ENCODE measurements at places on chromosomes 3 and 15.

DNA sequence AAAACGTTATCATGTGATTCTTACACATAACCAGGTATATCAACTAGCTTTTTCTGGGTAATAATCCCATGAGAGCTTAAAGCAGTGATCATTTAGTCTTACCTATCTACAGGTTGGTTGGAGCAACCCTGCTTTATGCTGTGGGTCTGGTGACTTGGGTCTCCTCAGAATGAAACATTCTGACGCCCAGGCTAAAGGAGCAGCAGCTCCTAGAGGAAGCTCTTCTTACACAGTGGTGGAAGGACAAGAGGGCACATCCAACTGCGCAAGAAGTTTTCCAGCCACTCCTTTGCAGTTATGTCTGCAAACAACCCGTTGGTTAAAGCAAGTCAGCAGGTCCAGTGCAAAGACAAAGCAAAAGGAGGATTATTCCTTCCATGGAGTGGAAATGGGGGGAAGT is 377.5 kb downstream of the EDEM1 start:
- DNase-seq: no peak

- DNase-seq: no peak
These were observed 3.1 kb downstream of the CHST13 start for GRCh38 chr3:126527006-126527405.

DNA sequence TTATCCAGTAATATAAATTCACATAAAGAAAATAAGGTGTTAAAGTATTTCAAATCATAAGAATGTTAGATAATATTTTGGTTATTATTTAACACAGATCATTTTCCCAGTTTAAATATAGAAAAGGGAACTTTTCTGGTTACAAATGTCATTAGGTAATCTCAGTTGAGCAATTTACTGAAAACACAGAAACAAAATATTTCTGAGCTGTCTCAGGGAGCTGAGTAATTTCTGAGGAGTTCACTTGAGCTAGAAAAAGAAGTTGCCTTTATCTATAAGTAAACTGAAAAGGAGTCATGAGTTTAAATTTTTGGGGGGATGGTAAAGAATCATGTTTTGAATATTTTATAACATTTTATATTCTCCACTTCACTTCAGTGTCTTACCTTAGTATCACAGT is 855.4 kb upstream of the ARPP21 start:
- DNase-seq: no peak

DNA sequence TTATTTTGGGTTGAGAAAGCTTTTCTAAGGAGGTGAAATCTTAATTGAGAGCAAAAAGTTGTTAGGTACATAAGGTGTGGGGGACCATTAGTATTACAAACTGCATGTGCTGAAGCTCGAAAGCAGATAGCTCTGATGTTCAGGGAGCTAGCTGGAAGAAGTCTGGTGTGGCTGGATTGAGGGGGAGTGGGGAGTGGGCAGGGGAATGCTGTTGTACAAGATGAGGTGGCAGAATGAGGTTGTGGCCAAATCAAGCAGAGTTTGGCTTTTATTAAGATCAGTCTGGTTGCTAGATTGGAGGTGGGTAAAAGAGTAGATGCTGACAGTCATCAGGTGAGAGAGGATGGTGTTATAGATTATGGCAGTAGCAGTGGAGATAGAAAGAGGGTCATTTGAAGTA is 32.1 kb downstream of the UBE2E2 start:
- no peak for DNase-seq

DNA sequence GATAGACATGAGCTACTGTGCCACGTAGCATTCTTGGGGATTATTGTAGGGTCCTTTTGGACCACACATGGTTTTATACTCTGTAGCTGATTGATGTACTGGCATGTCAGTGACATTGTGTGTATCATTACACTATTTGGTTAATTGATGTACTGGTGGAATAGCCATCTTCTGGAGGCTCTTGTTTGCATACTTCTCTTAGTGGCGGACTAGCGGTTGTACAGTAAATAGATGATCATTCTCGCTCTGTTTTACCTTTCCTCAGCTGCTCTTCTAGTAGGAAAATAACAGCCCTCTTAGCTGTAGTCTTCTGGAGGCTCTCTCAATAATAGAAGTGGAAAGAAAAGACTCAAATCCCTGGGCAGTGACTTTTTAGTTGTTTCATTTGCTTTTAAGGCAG is 24.8 kb downstream of the IGF1R start:
- no peak for DNase-seq

GRCh38 chr15:85872125-85872524 is 77.4 kb upstream of the KLHL25 start:
- DNase-seq: no peak

GRCh38 chr3:182737825-182738224 is 55.5 kb upstream of the ATP11B start:
- DNase-seq: no peak

DNA sequence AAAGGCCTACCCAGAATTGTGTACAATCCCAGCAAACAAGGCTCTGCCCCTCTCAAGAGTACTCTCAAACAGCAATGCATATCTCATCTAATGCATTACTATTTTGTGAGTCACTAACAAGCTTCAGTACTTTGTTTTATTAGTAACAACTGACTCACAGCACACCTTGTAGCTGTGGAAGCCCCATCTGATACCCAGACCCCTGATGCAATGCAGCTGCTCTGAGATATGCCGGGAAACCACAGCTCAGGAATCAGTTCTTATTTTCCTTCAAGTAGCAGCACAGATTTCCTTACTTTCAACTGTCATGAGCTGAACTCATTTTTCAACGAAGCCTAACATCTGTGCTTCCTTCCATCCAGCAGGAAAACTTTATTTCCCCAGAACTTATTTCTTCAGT is 37.8 kb downstream of the CCNL1 start:
- no peak for DNase-seq

DNA sequence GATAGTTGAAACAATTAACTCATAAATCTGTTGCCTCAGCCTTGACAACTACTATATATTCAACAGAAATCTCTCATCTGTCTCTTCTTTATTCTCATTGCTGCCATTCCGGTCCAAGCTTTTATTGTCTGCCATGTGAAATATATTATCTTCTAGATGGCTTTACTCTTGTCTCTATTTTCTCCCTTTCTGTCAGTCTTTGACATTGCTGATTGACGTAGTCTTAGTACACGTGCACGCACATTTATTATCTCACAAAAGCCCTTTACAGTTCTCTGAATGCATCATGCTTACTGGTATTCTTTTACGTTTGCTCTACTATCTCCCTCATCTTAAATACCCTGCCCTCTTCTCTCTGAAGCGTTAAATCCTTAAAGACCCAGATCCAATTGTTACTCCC is 5.6 kb downstream of the PDIA3 start:
- no peak for DNase-seq

DNA sequence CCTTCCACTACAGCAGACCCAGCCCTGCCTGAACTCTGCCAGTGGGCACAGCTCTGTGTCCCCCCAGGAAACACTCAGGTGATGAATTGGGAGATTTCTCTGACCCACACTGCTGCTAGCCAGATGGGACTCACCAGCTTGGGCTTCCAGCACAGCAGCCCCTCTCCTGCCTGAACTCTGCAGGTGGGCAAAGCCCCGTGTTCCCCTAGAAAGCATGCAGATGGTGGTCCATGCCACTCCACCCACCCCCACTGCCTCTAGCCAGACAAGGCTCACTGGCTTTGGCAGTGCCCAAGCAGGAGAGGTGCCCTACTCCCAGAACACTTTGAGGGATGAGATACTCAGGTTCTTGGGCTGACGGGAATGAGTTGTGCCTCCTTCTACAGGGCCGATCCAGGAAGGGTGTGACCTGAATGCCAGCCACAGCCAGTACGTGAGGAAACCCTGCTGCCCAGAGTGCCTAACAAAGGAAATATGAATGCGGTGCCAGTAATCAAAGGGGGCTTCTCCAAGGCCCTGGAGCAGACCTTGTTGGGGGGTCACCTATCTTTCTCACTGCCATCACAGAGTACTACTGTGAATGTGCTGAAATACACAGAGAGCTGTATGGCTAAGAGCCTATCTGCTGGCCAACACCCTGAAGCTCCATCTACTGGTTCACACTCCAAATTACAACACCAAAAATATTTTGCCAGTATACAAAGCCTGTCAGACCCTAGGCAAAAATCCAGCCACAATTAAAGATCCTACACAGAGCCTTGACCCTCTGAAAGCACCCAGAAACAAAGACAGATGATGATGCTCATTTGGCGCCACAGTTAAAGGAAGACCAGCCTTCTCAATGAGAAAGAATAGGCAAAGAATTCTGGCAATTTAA is 61.9 kb downstream of the BTLA start:
- no peak for DNase-seq

DNA sequence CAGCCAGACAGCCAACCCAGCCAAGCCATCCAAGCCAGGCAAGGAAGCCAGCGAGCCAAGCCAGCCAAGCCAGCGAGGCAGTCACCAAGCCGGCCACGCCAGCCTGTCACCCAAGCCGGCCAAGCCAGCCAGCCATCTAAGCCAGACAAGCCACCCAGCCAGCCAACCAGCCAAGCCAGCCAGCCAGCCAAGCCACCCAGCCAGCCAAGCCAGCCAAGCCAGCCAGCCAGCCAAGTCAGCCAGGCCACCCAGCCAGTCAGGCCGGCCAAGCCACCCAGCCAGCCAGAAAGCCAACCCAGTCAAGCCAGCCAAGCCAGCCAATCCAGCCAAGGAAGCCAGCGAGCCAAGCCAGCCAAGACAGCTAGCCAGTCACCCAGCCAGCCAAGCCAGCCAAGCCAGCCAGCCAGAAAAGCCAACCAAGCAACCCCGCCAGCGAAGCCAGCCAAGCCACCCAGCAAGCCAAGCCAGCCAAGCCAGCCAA is 201.2 kb downstream of the GOLGA6L6 start:
- DNase-seq: no peak

- no peak for DNase-seq
These were observed 34.1 kb downstream of the WNT7A start for GRCh38 chr3:13845806-13846205.
